ENCODE measurements at places on chromosomes 16 and 17. TPM values are rescaled to one million over a fixed set of nuclear protein-coding genes. Genes with fewer than 3 reads are reported as not detected.

The PIRT gene
- 0.06 TPM for polyA plus RNA-seq

The PYDC1 gene
- not detected for polyA plus RNA-seq

The ATP1B2 gene
- 3.2 TPM for polyA plus RNA-seq

The SRL gene
- not detected for polyA plus RNA-seq

The ASB16 gene
- not detected for polyA plus RNA-seq

The LRRC45 gene
- 51.7 TPM for polyA plus RNA-seq

The MT1A gene
- polyA plus RNA-seq: not detected

The AARS1 gene
- 56.4 TPM for polyA plus RNA-seq

The EVPLL gene
- not detected for polyA plus RNA-seq

The SOX8 gene
- polyA plus RNA-seq: 3.9 TPM

The CCDC200 gene
- not detected for polyA plus RNA-seq

The TBC1D3G gene
- polyA plus RNA-seq: not detected

The SOX15 gene
- 1.5 TPM for polyA plus RNA-seq

The TAT gene
- polyA plus RNA-seq: not detected

The BEAN1 gene
- 0.58 TPM for polyA plus RNA-seq

The ADAM11 gene
- polyA plus RNA-seq: 25.8 TPM

The GDPD1 gene
- 31.8 TPM for polyA plus RNA-seq

The GPR139 gene
- 0.52 TPM for polyA plus RNA-seq

The NXN gene
- 14.8 TPM for polyA plus RNA-seq

The P2RX1 gene
- polyA plus RNA-seq: not detected

The TNFRSF13B gene
- polyA plus RNA-seq: not detected

The MT4 gene
- polyA plus RNA-seq: not detected

The ANKS4B gene
- not detected for polyA plus RNA-seq

The SLC38A8 gene
- not detected for polyA plus RNA-seq

All from neural cell (in vitro differentiated cells).